Suppressor macrophage treated with lipopolysaccharide for 4 hours (primary cell): ENCODE measurements at places on chromosomes 7 and 10.

DNA sequence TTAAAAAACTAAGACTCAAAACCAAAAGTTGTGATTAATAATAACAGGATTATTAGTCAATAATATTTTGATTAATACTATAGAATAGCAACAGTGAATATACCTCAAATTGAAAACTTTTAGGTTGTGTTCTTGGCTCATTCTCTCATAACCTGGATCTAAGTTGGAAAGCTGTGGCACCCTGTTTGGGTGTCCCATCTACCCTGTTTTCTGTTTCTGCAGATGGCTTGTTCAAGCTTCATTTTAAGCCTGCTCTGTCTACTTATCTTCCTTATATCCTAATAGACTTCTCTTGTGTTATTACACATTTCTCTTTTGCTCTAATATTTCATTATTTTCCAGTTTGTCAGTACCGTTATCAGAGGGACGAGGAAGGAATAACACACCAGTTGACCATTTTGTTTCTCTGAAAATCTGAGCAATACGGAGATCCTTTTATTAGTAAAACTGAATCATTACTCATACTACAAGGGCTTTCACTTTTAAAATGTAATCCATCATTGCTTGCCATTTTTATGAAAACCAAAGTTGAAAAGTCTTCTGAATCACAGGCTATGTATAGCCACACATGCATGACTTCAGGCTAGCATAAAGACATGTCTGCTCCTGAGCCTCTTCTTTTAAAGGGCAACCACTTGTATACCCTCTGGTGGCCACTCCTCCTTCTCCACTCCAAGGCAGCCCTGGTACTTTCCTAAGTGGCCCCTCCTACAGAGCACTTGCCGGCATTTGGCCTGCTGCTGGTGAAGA, 22.3 kb downstream of the COX15 start:
- DNase-seq = peak; percentile 49

- no peak for DNase-seq
Observed at GRCh38 chr7:4733936-4734528, 41.4 kb upstream of the AP5Z1 start.

DNA sequence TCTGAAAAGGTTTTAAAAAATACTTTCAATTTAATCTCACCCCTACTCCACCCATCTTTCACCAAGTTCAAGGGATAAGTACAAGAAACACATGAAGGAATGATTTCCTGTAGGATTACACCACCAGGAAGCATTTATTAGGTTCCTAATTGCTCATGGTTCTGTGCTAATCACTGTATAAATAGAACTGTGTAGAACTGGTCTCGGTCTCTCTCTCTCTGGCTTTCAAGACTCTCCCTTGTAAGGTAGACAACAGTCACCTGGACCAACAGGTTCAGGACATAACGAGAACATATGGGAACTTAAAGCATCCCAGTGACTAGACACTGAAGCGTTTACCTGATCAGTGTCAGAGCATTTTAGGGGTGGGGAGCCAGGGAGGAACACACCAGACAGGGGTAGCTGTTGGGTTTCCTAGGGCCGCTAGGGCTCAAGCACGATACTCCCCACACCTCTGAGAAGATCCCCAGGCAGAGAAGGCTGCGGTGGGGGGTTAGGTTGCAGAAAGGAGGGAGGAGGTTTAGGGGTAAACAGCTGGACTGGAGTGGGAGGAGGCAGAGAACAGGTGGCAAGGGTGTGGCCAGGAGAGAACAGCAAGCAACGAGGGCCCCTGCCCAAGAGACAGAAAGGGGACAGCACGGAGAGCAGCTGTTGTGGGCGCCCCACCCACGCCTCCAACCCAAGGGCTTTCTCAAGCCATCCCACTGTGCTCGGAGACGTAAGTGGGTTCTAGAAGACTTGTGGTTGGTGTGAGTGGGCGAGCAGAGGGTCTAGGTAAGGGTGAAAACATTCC, 52.5 kb upstream of the USP6NL start:
- no peak for DNase-seq

DNA sequence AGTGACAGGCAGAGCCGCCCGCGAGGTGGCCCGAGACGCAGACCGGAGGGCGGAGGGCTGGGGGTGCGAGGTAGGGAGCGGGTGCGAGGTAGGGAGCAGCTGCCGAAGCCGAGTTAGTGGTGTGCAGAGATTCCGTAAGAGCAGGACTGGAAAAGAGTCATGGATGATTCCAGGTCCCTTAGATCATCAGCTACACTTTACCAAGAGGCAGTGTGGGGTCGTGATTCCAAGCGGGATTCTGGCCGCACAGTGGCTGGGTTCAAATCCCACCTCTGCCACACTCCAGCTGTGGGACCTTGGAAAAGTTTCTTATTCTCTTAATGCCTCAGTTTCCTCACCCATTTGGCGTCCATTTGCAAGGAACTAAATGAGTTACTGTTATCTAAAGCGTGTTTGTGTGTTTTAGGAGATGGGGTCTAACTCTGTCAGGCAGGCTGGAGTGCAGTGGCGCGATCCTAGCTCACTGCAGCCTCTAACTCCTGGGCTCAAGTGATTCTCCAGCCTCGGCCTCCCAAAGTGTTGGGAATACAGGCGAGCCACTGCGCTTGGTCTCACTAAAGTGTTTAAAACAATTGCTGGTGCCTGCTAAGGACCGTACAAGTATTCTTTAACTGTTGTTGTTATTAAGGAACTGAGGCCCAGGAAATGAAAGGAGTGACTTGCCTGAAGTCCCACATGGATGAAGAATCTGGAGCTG, 1.1 kb downstream of the NDUFB2 start:
- DNase-seq = no peak

DNA sequence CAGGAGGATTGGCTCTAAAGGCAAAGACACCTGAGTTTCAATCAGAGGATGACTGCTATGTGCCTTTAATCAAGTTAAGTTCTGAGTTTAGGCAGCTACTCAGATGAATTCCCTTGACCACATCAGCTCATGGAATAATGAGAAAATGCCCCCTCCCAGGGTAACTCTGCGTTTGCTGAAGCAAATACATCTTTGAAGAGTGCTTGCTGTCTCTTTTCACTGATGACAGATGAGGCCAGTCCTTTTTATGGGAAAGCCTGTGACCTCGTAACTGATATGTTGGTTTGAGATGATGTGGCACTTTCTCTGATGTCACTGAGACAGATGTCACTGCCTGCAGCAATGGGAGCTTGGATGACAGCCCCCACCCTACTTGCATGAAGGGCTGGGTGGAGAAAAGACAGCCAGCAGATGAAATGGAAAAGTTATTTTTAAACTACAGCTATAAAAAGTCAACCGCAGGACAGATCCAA, 43.7 kb upstream of the DGKI start:
- no peak for DNase-seq

- DNase-seq = no peak
Observed at GRCh38 chr7:38938001-38938485, 29.1 kb upstream of the VPS41 start.

DNA sequence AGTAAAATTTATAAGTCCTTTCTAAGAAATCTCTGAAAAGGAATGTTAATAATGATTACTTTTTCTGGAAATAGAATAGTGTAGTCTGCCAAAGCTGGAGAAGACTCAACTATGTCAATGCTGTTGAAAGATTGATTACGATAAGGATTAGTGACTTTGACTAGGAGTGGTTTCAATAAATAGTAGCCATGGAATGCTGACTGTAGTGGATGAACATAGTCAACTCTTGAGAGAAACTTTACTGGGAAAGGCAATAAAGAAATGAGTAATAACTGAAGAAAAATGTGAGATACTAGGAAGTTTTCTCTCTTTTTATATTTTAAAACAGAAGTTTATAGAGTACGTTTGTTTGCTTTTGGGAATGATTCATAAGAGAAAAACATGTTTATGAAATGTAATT, 105.0 kb upstream of the CDK13 start:
- no peak for DNase-seq

DNA sequence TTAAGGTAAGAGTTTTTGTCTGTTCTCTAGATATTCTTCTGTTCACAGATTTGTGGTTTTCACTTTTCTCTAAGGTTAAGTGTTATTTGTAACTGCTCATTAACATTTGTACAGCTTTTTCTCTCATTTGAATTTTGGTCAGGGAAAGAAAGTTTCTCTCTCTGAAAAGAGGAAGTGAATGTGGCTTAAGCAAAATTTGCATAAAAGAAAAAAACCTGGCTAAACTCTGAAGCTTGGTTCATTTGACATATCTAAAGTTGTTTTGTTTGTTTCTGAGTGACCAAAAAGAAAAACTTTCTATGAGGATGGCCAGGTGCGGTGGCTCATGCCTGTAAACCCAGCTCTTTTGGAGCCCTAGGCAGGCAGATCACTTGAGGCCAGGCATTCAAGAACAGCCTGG, 22.0 kb upstream of the SLC26A4 start:
- peak; percentile 62 for DNase-seq

- no peak for DNase-seq
Observed at GRCh38 chr7:27871086-27871485, 131.1 kb downstream of the TAX1BP1 start.

- DNase-seq = no peak
Observed at GRCh38 chr7:15309872-15310271, 251.9 kb downstream of the AGMO start.

- DNase-seq = peak; percentile 77
Observed at GRCh38 chr7:105691680-105692564, 110.6 kb upstream of the EFCAB10 start.

DNA sequence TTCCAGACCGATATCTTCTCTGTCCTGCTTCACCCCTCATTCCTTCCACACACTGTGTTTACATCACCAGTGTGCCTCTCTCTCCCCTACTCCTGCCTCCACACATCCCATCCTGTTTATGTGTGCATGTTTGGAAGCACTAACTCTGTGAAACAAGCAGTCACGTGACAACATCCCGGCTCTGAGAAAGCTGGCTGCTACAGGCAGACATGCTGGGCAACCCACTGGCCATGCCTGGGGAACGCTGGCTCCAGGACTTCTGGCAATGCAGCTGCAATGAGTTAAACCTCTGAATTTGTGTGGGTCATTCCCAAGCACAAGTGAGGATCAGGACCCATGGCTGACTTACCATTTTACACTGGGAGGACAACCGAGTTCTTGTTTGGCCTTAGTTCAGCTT, 74.0 kb downstream of the WNT2 start:
- DNase-seq = no peak
